ENCODE measurements at places on chromosomes 7 and 10. TPM values are rescaled to one million over a fixed set of nuclear protein-coding genes. Genes with fewer than 3 reads are reported as not detected.

Gene DENND2A
- not detected for total RNA-seq

Gene ZNF37A
- total RNA-seq = 18.0 TPM

Gene FGF8
- total RNA-seq = 1.1 TPM

DNA sequence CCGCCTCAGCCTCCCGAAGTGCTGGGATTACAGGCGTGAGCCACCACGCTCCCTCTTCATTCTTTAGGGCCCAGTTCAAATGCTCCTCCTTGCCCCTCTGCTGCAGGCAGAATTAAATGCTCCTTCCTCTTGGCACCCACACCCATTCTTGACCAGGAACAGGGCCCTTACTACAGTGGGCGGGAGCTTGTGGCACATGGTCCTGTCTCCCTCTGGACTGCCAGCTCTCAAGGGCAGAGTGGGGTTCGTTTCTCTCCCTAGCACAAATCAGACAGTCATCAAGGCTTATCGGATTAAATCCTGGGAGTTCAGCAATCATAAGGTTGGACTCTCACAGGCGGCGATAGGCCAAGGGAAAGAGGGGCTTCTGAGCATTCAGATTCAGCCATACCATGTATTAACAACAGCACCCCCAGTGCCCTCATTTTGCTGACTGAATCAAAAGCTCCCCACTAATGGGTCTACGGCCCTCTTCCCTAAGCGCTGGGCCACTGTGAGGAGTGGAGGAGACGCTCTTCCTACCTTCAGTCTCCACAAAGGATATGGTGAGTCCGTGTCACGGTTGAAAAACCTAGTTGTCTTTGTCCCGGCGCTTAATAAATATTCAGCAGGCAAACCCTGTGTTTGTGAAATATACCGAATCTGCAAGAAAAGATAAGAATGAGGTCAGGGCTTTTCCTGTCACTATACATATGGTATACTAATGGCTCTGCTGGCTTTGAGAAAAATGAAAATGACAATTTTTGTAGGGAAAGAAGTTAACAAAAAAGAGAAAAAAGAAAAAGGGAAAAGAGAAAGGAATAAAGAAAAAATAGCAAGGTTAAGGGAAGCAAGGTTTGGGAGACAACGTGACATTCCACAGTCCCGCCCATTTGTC is 107.4 kb downstream of the CLEC2L start:
- DNase-seq = no peak
- H3K4me1 ChIP-seq = no peaks in the 10 kb centered on the region
- H3K36me3 ChIP-seq = no peaks in the 10 kb centered on the region
- H3K27ac ChIP-seq = no peak overlapping the region
- no peaks in the 10 kb centered on the region for H3K27me3 ChIP-seq
- no peak overlapping the region for H3K4me3 ChIP-seq

GRCh38 chr7:101487105-101487458 is 124.4 kb downstream of the COL26A1 start:
- no peak for DNase-seq
- H3K36me3 ChIP-seq = no peaks in the 10 kb centered on the region
- no peak overlapping the region for H3K27ac ChIP-seq
- H3K27me3 ChIP-seq = no peaks in the 10 kb centered on the region
- H3K4me1 ChIP-seq = no peaks in the 10 kb centered on the region

GRCh38 chr7:82109288-82109687 is 334.3 kb downstream of the CACNA2D1 start:
- no peaks in the 10 kb centered on the region for H3K36me3 ChIP-seq
- no peak for DNase-seq
- H3K27ac ChIP-seq = no peak overlapping the region

GRCh38 chr10:131806646-131807317 is 94.0 kb upstream of the PPP2R2D start:
- H3K27me3 ChIP-seq = no peaks in the 10 kb centered on the region
- no peak overlapping the region for H3K27ac ChIP-seq
- H3K4me1 ChIP-seq = no peaks in the 10 kb centered on the region
- no peaks in the 10 kb centered on the region for H3K36me3 ChIP-seq

DNA sequence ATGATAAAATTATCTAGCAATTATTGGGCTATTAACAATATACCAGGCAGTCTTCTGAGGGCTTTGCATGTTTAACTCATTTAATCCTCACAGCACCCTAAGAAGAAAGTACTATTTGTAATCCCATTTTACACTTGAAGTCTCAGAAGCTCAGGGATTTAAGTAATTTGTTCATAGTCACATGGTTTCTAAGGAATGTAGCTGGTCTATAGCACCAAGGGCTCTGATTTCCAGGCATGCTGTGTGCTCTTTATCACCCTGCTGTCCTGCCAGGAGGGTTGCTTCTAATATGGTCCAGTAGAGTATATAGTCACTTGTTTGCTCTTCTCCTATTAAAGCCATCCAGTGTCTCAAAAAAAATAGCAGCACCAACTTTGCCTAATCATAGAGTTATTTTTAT is 417.2 kb downstream of the PLXDC2 start:
- no peaks in the 10 kb centered on the region for H3K36me3 ChIP-seq
- H3K4me1 ChIP-seq = no peaks in the 10 kb centered on the region
- no peaks in the 10 kb centered on the region for H3K27me3 ChIP-seq
- DNase-seq = no peak

DNA sequence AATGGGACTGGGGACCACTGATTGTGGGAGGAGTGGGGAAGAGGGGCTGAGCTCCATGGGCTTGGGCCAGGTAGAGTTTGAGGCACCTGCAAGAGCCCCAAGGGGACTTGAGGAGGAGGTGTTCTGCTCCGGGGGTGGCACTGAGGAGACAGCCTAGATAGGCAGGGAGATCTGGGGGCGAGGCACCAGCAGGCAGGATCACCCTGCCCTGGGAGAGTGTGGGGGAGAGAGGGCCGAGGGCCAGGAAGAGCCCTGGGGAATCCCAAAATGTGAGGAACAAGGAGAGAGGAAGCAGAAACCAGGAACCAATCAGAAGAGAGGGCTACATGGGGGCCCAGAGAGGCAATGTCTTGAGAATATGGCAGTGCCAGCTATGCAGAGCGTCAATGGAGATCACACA is 34.6 kb downstream of the LEP start:
- H3K36me3 ChIP-seq = no peaks in the 10 kb centered on the region
- H3K4me1 ChIP-seq = no peaks in the 10 kb centered on the region
- no peaks in the 10 kb centered on the region for H3K27me3 ChIP-seq
- DNase-seq = no peak

- H3K27ac ChIP-seq = peak overlapping the region; percentile 89
- peak overlapping the region; percentile 39 for H3K4me3 ChIP-seq
- no peak for DNase-seq
- peaks cover 48% of the 10 kb centered on the region for H3K4me1 ChIP-seq
- H3K36me3 ChIP-seq = no peaks in the 10 kb centered on the region
Observed at GRCh38 chr10:1489801-1490200, 247.5 kb downstream of the ADARB2 start.

- no peak overlapping the region for H3K4me3 ChIP-seq
- H3K27ac ChIP-seq = no peak overlapping the region
- DNase-seq = no peak
- no peaks in the 10 kb centered on the region for H3K27me3 ChIP-seq
- no peaks in the 10 kb centered on the region for H3K4me1 ChIP-seq
Observed at GRCh38 chr10:3452173-3452626, 279.6 kb upstream of the PITRM1 start.

Data from Karpas-422 (cell line).